Activated CD8-positive, alpha-beta memory T cell treated with anti-CD3 and anti-CD28 coated beads for 1 hour (primary cell): ENCODE measurements at places on chromosomes 16 and 17.

DNA sequence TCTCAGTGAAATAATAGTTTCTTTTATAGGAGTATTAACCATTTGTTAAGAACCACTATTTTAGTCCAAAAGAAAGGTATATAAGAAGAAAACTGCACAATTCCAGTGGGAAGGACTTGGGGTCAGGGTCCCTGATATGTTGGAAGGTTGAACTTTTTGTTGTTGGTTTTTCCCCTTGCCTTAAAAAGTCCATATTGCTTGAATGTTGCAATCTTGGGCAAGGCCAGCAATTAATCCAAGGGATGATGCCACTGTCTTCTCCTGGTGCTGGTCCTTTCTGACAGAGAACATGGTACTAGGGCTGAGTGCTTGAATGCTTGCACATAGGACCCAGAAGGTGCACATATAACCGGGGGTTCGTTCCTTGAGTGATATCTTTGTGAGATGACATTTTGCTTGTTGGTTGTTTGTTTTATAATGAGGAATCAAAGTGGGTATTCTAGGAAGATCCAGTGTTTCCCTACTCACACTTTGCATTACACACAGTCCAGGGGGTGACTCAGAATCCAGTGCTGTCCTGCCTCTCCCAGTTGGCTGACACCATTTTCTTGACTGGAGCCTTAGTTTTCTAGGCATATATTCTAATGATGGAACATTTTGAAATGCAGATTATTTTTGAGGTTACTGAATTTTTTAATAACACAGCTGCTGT is 54.9 kb downstream of the SIAH1 start:
- no peak for DNase-seq

GRCh38 chr16:19329932-19330331 is 44.4 kb downstream of the CLEC19A start:
- no peak for DNase-seq

GRCh38 chr16:73717266-73717974 is 579.2 kb upstream of the PSMD7 start:
- DNase-seq, result no peak

- no peak for DNase-seq
Observed at GRCh38 chr17:76535788-76536510, 1.6 kb downstream of the CYGB start.

GRCh38 chr16:35365675-35366074 is 1906.3 kb downstream of the TP53TG3F start:
- DNase-seq, result no peak

DNA sequence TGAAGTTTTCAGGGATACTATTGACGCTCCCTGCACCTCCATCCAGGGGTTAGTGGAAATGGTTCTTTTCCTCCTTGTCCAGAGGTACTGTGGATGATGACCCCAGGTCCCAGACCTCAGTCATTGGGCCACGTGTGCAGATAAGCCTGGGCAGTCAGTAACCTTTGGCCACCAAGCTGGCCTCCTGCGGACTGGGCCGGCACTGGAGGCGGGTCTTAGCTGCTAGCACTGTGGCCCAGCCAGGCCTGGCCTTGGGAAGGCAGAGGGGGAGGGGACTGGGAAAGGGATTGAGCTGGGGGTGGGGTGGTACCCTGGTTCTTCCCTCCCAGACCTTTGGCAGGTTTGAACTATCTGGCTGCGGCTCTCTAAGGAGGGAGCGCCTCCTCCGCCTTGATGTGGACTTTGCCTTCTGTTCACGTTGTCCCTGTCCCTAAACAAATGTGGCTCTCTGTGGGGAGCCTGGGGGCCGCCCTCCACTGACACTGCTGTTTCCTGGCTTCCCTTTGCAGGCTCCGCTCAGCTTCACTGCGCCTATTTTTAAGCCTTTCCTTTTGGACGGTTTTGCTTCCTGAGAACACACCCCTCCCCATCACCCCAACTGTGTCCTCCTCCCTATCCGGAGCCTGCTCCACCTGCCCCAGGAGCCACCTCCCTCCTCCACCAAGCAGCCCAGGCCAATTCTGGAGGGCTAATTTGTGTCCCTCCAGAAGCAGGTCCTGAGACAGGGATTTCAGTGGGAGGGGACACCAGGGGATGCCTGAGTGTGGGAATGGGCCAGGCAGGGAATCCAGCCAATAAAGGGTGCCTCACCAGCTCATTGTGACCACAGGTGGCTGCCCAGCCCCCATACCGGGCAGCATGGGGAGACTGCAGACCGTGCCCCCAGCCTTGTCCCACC is 251.9 kb downstream of the SEC14L1 start:
- DNase-seq, result no peak

DNA sequence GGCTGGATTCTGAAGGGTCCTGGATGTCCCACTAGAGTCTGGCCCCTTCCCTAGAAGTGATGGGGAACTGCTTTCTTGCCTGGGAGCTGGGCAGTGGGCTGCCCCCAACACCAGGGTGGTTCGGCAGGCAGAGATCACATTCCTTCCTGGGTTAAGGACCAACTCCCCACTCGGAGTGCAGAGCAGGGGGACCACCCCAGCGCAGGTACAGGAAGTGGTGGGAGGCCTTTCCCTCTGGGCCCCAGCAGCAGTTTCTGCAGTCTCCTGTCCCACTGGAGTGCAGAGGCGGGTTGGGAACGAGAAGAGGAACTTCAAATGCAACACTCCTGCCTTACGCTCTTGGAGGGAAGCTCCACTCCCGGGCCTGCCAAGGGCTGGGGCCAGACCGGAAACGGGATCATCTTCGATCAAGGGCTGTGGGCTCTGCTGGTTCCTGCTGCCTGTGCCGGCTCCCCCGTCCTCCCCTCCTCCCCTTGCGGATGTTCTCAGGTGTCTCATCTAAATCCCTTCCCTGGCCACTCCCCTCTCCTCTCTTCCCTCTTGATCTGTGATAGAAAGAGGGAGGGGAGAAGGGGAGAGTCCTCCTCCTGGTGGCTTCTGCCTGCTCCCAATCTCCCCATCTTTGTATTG is 9.0 kb upstream of the NGFR start:
- no peak for DNase-seq

DNA sequence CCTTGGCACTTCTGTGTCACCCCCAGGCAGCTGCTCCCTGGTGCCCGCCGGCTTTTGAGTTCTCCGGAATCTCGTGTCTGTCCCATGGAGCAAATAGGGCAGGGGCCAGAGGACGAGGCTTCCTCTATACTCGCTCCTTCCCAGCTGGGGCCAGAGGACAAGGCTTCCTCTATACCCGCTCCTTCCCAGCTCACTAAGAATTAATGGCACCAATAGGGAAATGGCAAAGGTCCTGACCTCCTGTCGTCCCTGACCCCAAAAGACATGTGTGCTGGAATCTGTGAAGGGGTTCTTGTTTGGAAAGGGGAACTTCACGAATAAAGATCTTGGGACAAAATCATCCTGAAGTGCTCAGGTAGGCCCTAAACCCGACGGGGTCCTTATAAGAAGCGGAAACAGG is 7.6 kb downstream of the SGSH start:
- DNase-seq, result no peak

- DNase-seq, result no peak
Observed at GRCh38 chr16:75120253-75120652, 3.7 kb upstream of the LDHD start.

GRCh38 chr16:11481987-11482386 is 104.7 kb downstream of the LITAF start:
- no peak for DNase-seq

DNA sequence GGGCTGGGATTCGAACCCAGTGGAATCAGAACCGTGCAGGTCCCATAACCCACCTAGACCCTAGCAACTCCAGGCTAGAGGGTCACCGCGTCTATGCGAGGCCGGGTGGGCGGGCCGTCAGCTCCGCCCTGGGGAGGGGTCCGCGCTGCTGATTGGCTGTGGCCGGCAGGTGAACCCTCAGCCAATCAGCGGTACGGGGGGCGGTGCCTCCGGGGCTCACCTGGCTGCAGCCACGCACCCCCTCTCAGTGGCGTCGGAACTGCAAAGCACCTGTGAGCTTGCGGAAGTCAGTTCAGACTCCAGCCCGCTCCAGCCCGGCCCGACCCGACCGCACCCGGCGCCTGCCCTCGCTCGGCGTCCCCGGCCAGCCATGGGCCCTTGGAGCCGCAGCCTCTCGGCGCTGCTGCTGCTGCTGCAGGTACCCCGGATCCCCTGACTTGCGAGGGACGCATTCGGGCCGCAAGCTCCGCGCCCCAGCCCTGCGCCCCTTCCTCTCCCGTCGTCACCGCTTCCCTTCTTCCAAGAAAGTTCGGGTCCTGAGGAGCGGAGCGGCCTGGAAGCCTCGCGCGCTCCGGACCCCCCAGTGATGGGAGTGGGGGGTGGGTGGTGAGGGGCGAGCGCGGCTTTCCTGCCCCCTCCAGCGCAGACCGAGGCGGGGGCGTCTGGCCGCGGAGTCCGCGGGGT is at the start of gene CDH1:
CDH1 (plus strand) TSS at position 247 of the 684 bp plus-strand sequence; CDS start at position 371, 124 bp downstream.
- no peak for DNase-seq

- DNase-seq, result no peak
Observed at GRCh38 chr17:31437720-31438400, 46.4 kb downstream of the RAB11FIP4 start.

DNA sequence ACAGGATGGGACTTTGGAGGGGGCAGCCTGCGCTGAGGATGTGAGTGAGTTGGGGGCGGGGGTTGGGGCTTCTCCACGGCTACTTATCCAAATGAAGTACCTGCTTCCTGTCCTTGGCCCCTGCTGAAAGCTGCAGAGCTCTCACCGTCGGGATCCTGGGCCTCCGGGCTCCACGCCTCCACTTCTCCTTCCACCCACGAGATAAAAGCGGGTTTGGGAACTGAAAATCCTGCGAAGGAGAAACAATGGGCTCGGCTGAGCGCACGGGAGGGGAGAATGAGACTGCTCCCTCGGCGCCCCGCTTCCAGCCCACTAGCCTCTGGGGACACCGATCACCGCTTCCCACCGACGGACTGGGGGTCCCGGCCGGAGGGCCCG is 486 bp downstream of the ZNF785 start:
- DNase-seq, result no peak

DNA sequence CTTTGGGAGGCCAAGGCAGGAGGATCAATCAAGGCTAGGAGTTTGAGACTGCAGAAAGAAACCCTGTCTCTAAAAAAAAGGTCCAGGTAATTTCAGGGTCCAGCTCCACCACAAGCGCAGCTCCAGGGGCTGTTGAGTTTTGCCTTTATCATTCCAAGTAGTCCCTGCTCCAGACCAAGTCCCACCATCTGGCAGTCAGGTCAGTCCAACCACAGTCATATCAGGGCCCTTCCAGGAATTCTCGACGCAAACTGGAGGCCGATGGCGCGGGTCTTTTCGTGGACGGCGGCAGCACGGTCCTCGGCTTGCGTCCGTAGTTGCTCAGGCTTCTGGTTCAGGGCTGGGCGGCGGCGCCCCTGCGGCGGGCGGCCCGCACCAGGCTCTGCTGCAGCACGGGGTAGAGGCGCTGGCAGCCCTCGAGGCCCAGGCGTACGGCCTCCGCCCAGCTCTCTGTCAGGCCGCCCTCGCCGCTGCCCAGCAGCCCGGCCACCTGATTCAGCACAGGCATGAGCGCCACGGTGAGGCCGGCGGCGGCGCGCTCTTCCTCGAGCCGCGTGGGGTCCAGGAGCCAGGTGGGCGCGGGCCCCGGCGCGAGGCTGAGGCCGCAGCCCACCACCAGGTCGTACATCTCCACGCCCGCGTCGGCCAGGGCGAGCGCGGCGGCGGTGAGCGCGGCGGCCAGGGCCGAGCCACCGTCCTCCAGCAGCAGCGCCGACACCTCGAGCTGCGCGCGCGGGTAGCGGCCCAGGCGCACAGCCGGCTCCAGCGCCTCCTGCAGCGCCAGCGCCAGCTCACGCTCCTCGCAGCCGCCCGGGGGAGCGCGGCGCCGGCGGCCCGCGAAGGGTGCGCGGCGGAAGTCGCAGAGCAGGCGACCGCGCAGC is 752 bp downstream of the EXOSC6 start:
- DNase-seq, result no peak

- DNase-seq, result no peak
Observed at GRCh38 chr16:68281368-68282063, 17.2 kb downstream of the SLC7A6 start.

DNA sequence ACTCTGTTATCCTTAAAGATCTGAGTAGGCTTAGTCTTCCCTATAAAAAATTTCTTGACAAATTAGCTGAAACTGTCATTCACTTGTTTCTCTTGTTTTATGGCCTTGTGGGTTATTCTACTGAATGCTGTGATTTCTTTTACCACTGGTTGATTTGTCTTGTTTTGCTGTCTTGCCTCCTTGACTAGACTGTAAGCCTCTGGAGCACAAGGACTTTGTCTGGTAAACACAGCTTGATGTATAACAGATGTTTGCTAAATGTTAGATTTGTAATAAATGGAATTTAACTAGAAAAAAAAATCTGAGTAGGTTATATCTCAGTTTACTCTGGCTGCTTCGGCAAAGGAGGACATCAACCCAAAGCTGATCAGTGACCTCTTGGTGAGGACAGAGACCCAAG is 21.6 kb downstream of the VAC14 start:
- DNase-seq, result no peak

DNA sequence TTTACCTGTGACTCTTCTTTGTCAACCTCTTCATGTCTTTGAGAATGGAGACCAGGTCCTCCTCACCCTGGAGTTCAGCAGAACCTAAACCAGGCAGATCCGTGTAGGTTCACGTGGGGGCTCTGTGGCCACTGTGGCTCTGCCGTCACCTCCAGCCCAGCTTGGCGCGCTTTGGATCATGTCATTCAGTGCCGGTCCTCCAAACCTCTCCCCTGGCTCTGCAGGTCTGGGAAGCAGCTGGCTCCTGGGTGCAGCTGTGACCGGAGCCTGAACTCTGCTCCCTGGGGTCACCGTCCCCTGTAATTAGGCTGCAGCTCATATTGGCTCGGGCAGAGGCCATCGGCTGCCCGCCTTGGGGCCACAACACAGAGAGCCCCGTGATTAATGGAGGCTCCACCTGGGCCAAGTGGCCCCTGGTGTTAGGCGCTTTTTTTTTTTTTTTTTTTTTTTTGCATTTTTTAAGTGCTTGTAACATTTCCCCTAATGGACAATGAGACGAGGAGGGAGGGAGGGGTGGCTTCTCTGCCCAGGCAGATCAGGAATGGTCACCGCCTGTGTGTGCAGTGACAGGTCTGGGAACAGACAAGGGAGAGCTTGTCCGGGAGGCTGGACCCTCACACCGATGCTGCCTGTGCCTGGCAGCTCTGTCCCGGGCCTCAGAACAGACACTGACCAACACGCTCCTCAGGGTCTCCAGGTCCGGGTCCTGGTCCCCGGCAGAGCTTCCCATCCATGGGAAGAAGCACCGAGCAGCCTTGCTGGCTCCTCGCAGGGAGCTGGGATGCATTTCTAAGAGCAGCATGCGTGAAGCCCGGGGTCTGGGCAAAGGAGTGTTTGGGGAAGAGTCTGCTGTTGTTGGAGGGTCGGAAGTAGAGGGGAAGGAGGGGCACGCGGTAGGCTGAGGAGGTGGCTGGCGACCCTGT is 247.9 kb downstream of the SEC14L1 start:
- DNase-seq, result no peak
